Activated T-cell treated with anti-CD3 and anti-CD28 coated beads, Interleukin-2, amount 50 U/mL, for 4 hours (primary cell): ENCODE measurements at places on chromosomes 4 and X. TPM values are rescaled to one million over a fixed set of nuclear protein-coding genes. Genes with fewer than 3 reads are reported as not detected.

DNA sequence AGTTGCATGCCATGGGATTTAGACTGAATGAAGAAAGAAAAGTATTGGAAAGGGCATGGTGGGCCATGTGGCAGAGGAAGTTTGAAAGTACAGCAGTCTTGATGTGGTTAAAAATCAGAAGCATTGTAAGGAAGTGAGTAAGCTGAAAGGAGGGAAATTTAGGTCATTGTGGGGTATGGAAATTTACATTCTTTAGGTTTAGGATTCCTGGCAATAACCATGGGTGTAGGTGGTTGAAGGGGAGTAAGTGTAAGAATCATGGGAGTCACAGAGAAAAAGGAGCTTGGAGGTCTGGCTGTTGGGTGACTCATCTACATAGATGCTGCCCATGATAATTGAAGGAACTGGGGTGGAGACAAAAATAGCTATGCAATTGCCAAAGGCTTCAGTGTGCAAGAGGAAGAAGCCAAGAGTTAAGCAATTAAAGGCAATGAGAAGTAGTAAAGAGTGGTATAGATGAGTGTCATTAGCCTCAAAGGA lies 243.8 kb upstream of the LDB2 start:
- DNase-seq: no peak

The KLHL13 gene
- 0.68 TPM for total RNA-seq

GRCh38 chr4:94650690-94651089 lies 107.1 kb upstream of the BMPR1B start:
- no peak for DNase-seq

The GLA gene
- total RNA-seq: 70.8 TPM

DNA sequence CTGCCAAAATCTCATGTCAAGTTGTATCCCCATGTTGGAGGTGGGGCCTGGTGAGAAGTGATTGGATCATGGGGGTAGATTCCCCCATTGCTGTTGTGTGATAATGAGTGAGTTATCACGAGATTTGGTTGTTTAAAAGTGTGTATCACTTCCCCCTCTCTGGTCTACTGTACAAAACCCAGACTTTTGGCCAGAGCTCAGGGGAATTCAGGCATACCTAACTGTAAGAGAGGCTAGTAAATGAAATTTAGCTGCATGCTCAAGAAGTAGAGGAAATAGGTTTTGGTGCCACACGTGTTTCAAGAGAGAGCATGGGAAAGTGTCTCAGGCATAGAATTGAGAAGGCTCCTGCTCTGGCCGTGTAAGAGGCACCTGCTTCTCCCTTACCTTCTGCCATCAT lies 190.5 kb upstream of the GALNTL6 start:
- DNase-seq: no peak

GRCh38 chr4:59175617-59176016 lies 2024.5 kb upstream of the ADGRL3 start:
- no peak for DNase-seq

DNA sequence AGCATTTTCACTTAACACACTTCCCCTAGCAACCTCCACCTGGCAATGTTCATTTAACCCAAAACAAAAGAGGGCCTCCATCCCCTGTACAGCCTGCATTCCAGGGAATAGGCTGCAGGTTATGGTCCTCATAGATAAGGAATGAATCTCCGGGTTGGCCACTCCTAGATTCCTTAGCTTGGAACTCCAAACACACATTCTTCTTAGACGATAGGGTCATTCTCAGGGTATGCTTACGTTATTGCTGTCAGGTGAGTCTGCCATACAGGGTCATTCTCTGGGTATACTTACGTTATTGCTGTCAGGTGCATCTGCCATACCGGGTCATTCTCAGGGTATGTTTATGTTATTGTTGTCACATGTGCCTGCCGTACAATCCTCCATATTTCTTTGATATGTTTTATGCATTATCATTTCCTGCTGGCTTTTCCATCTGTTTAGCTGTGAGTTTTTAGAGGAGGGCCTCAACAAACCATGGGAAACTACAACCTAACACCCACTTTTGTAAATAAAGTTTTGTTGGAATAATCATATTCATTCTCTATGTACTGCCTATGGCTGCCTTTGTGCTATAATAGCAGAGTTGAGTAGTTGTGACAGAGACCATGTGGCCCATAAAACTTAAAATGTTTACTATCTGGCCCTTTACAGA lies 8.2 kb upstream of the AFF1 start:
- no peak for DNase-seq
